ENCODE measurements at places on chromosomes 12 and 14. TPM values are rescaled to one million over a fixed set of nuclear protein-coding genes. Genes with fewer than 3 reads are reported as not detected.

Gene KRT7
- not detected for total RNA-seq

Gene PMEL
- total RNA-seq, result 1.3 TPM

Gene BRF1
- total RNA-seq, result 13.3 TPM

Gene CPNE8
- 9.0 TPM for total RNA-seq

Gene KRT83
- total RNA-seq, result not detected

Gene DCAF11
- total RNA-seq, result 68.6 TPM

Gene DBX2
- total RNA-seq, result not detected

Gene APOF
- not detected for total RNA-seq

Gene CMKLR1
- 5.4 TPM for total RNA-seq

DNA sequence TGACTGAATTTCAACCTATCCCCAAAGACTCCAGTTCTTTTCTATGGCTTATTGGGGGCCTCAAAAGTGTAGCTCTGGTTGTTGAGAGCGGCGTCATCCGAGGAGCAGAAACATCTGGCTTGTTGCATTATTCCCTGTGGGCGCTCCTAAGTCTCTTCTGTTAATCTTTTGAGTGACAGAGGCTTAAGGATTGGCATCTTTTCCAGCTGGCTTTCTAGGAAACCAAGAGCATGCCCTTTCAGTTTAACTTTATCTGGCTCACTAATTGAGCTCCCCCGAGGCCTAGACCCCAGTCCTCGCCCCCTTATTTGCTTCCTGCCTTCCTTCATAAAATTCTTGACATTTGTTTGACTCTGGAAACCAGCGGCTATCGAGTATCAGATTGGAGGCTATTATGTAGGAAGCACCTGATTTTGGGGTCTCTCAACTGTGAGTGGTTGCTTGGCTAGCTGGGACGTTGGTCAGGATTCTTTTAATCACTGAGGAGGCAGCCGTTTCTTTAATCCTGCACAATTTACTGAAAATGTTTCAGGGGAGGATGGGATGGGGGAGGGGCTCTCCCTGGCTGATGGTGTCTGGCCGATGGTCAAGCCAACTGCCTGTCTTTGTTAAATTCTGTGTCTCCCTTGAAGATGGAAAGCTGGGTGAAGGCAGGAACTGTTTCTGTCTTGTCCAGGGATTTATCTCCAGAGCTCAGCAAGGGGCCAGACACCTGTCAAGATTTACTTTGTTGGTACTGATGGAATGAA, 3.1 kb downstream of the SMOC1 start:
- no peak overlapping the region for H3K4me3 ChIP-seq
- no peaks in the 10 kb centered on the region for H3K36me3 ChIP-seq

GRCh38 chr12:57097554-57097835, 8.6 kb downstream of the NAB2 start:
- H3K4me1 ChIP-seq, result no peaks in the 10 kb centered on the region
- H3K4me3 ChIP-seq, result no peak overlapping the region
- no peak overlapping the region for H3K27ac ChIP-seq
- H3K36me3 ChIP-seq, result peaks cover 89% of the 10 kb centered on the region
- DNase-seq, result no peak
- no peaks in the 10 kb centered on the region for H3K27me3 ChIP-seq

- H3K4me3 ChIP-seq, result no peak overlapping the region
- DNase-seq, result no peak
- no peaks in the 10 kb centered on the region for H3K27me3 ChIP-seq
- H3K27ac ChIP-seq, result no peak overlapping the region
These were observed 24.8 kb upstream of the CDKL1 start for GRCh38 chr14:50421499-50421898.

GRCh38 chr12:58732894-58733293, 187.4 kb downstream of the LRIG3 start:
- H3K4me1 ChIP-seq, result no peaks in the 10 kb centered on the region
- no peak for DNase-seq
- no peak overlapping the region for H3K4me3 ChIP-seq
- H3K27me3 ChIP-seq, result no peaks in the 10 kb centered on the region
- no peak overlapping the region for H3K27ac ChIP-seq
- no peaks in the 10 kb centered on the region for H3K36me3 ChIP-seq

GRCh38 chr12:50081096-50081808, 3.9 kb upstream of the SMARCD1 start:
- H3K27me3 ChIP-seq, result no peaks in the 10 kb centered on the region
- DNase-seq, result no peak
- H3K36me3 ChIP-seq, result no peaks in the 10 kb centered on the region
- no peaks in the 10 kb centered on the region for H3K4me1 ChIP-seq

- no peak overlapping the region for H3K4me3 ChIP-seq
- H3K27ac ChIP-seq, result peak overlapping the region; percentile 36
- peak; percentile 87 for DNase-seq
These were observed 16.9 kb downstream of the LTBP2 start for GRCh38 chr14:74595006-74595735.

- peaks cover 14% of the 10 kb centered on the region for H3K27me3 ChIP-seq
- DNase-seq, result no peak
- H3K27ac ChIP-seq, result no peak overlapping the region
- no peaks in the 10 kb centered on the region for H3K36me3 ChIP-seq
- H3K4me1 ChIP-seq, result no peaks in the 10 kb centered on the region
These were observed 19.8 kb downstream of the VRTN start for GRCh38 chr14:74368026-74368425.

- no peaks in the 10 kb centered on the region for H3K36me3 ChIP-seq
- DNase-seq, result no peak
- no peaks in the 10 kb centered on the region for H3K27me3 ChIP-seq
- peaks cover 14% of the 10 kb centered on the region for H3K4me1 ChIP-seq
- H3K27ac ChIP-seq, result peak overlapping the region; percentile 85
- no peak overlapping the region for H3K4me3 ChIP-seq
These were observed 124.0 kb downstream of the DYRK2 start for GRCh38 chr12:67772267-67773169.

GRCh38 chr14:35534208-35534872, 376 bp downstream of the INSM2 start:
- H3K4me3 ChIP-seq, result peak overlapping the region; percentile 58
- peak; percentile 65 for DNase-seq
- H3K36me3 ChIP-seq, result peaks cover 9% of the 10 kb centered on the region
- peaks cover 41% of the 10 kb centered on the region for H3K27me3 ChIP-seq
- no peak overlapping the region for H3K27ac ChIP-seq

DNA sequence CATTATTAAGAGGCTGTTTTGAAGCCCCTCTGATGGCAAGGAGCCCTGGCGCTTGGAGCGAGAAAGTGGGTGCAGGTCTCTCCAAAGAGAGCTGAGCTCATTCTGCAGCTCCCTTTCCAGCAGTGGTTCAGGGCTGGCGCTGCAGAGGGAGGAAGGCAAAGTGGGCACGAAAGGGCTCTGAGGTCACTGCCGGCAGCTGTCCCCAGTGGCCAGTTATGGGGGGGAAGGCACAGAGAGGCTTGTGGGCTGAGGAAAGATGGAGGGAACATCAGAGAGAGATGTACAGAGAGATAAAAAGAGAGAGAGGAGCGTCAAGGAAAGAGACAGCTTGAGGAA, 75.2 kb upstream of the TBX5 start:
- peaks cover 34% of the 10 kb centered on the region for H3K27me3 ChIP-seq
- H3K36me3 ChIP-seq, result no peaks in the 10 kb centered on the region
- peak overlapping the region; percentile 41 for H3K4me3 ChIP-seq
- H3K4me1 ChIP-seq, result peaks cover 6% of the 10 kb centered on the region

GRCh38 chr14:92653162-92653651, 95.2 kb downstream of the LGMN start:
- DNase-seq, result no peak

DNA sequence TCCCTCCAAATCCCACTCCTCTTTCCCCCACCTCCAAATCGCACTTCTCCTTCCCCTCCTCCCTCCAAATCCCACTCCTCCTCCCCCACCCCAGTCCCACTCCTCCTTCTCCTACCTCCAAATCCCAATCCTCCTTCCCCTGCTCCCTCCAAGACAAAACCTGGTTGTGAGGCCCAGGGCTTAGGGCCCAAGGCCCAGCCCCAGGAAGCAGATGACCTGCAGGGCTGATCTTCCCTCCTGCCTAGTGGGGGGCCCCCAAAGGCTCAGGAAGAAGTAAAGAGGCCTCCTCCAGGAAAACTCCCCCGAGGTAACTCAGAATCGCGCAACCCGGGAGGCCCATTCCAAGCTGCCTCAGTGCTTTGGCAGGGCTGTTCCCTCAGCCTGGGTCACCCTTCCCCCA, 34.4 kb downstream of the NCOR2 start:
- no peak overlapping the region for H3K4me3 ChIP-seq
- H3K4me1 ChIP-seq, result peaks cover 37% of the 10 kb centered on the region
- H3K27ac ChIP-seq, result no peak overlapping the region
- no peak for DNase-seq
- H3K27me3 ChIP-seq, result no peaks in the 10 kb centered on the region

- no peak overlapping the region for H3K4me3 ChIP-seq
- DNase-seq, result no peak
- peaks cover 36% of the 10 kb centered on the region for H3K4me1 ChIP-seq
- no peaks in the 10 kb centered on the region for H3K36me3 ChIP-seq
- no peak overlapping the region for H3K27ac ChIP-seq
These were observed 3.5 kb downstream of the MED13L start for GRCh38 chr12:116273813-116274550.

GRCh38 chr12:15546102-15546701, 223.9 kb downstream of the PTPRO start:
- H3K4me3 ChIP-seq, result peak overlapping the region; percentile 41
- no peaks in the 10 kb centered on the region for H3K4me1 ChIP-seq
- H3K27me3 ChIP-seq, result no peaks in the 10 kb centered on the region
- no peak for DNase-seq

GRCh38 chr12:75974323-75975187, 57.0 kb downstream of the PHLDA1 start:
- DNase-seq, result no peak
- H3K4me1 ChIP-seq, result peaks cover 19% of the 10 kb centered on the region
- no peak overlapping the region for H3K27ac ChIP-seq
- no peaks in the 10 kb centered on the region for H3K27me3 ChIP-seq
- H3K4me3 ChIP-seq, result no peak overlapping the region

DNA sequence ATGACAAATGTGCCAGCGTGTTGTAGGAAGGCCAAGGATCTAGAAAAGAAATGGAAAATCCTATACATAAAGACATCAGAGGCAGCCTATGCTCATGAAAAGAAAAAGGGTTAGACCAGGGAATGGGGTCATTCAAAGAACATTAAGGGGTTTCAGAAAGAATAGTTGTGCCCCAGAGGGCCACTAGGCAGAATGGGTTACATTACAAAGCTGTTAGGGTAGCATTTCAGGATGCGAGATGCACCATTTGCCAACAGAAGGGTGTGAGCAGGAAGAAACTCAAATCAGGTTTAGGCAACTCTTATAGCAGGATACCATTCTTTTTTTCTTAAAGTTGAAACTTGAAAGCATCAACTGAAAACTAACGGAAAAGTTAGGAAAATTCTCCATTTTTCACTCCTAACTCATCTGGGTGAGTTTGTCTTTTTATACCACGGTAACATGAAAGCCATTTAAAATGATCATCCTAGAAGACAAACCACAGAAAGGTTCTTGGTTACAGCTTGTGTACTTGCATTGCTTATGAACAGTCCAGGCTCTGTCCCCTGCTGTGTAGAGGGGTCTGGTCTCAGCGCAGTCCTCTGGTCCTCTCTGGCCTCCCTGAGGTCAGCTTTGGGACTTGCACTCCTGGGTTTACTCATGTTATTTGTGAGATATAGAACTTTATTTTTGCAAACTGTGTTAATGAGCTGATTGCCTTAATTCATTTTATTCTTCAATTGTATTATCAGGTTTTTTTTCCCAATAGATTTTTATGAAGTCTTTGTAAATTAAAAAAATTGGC, 209.1 kb downstream of the DACT1 start:
- H3K27ac ChIP-seq, result no peak overlapping the region
- H3K36me3 ChIP-seq, result no peaks in the 10 kb centered on the region
- no peak for DNase-seq

GRCh38 chr12:119869720-119870119, 7.4 kb downstream of the CIT start:
- H3K4me3 ChIP-seq, result no peak overlapping the region
- no peak for DNase-seq
- H3K4me1 ChIP-seq, result no peaks in the 10 kb centered on the region
